Breast epithelium (tissue), 4 donors: ENCODE measurements at places on chromosomes 11 and 22. TPM values are rescaled to one million over a fixed set of nuclear protein-coding genes. Genes with fewer than 3 reads are reported as not detected.

- no peaks in the 10 kb centered on the region for H3K36me3 ChIP-seq
- H3K4me1 ChIP-seq = no peaks in the 10 kb centered on the region
- DNase-seq = no peak
- H3K4me3 ChIP-seq = no peak overlapping the region
- peak overlapping the region; percentile 72 for H3K27ac ChIP-seq
These were observed 21.9 kb upstream of the CYB5R3 start for GRCh38 chr22:42670921-42671709.

Gene HSPB2
- total RNA-seq = 1.2 TPM

Gene KRTAP5-10
- total RNA-seq = not detected

- no peaks in the 10 kb centered on the region for H3K36me3 ChIP-seq
- H3K4me1 ChIP-seq = no peaks in the 10 kb centered on the region
- peak overlapping the region; percentile 43 for H3K4me3 ChIP-seq
- no peaks in the 10 kb centered on the region for H3K27me3 ChIP-seq
- H3K27ac ChIP-seq = no peak overlapping the region
These were observed 57.2 kb upstream of the ALDH3B2 start for GRCh38 chr11:67731583-67731982.

DNA sequence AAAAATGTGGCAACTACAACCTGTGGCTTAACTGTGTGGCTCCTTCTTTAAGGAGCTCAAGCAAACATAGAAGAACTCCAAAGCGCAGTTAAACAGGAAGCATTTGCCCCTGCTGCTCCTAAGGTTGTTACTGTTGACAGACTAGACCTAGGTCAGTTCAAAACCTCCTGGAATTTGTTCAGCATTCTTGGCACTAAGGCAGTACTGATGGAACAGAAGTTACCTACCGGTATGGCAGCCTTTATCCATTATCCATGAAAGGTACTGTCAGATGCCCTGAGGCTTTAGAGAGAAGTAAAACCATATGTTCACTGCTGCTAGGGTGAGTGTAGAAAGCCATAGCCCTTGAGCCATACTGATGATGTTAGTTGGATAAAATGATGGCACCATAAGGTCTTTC, 916.5 kb upstream of the FAT3 start:
- no peaks in the 10 kb centered on the region for H3K36me3 ChIP-seq
- H3K27me3 ChIP-seq = no peaks in the 10 kb centered on the region
- H3K4me3 ChIP-seq = no peak overlapping the region
- H3K4me1 ChIP-seq = no peaks in the 10 kb centered on the region
- H3K27ac ChIP-seq = no peak overlapping the region

Gene HTR3B
- total RNA-seq = not detected

Gene SLC22A8
- total RNA-seq = not detected
